ENCODE measurements at places on chromosomes 16 and 17. TPM values are rescaled to one million over a fixed set of nuclear protein-coding genes. Genes with fewer than 3 reads are reported as not detected.
A peak's percentile ranks its signal among the peaks of the same experiment; 100 is the strongest.

DNA sequence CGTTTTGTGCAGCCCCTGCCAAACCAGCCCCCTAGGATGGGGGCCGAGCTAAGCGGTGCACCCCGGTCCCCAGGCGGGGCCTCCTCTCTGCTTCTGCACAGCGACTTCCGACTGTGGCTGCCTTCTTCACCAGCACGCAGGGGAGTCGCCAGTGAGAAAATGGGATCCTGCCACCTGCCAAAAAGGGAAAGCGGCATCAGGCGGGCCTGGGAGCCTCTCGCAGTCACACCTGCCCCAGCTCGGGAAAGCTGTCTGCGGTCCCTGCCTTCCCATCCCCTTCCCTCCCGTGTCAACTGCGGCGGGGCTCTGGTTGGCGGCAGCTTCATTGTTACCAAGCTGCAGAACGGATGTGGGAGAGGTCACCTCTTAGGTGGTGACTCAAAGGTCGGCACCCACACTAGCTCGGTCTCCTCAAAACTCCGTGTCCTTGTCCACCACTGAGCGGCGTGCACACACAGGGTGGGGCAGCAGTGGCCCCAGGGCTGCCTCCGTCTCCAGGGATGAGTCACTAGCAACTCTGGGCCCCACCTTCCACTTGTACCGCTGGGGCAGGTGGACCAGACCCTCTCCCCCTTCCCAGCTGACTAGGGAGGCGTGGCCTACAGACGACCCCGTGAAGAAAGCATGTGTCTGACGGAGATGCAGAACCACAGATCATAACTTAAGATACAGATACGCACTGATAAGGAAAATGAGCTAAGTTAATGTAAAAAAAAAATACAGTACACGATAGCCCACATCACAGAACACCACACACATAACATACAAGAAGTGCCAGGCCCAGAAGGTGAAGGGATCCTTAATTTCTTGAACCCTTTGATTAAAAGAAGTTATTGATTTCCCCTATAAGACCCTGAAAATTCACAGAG lies 1.5 kb upstream of the PCYT2 start:
- no peak for DNase-seq

GRCh38 chr16:81537721-81538561 lies 93.3 kb downstream of the CMIP start:
- no peak for DNase-seq

- DNase-seq = peak; percentile 57
Measured at GRCh38 chr16:84144209-84144858, 643 bp downstream of the HSDL1 start.

ZNF287 gene
- total RNA-seq = 8.9 TPM

DNA sequence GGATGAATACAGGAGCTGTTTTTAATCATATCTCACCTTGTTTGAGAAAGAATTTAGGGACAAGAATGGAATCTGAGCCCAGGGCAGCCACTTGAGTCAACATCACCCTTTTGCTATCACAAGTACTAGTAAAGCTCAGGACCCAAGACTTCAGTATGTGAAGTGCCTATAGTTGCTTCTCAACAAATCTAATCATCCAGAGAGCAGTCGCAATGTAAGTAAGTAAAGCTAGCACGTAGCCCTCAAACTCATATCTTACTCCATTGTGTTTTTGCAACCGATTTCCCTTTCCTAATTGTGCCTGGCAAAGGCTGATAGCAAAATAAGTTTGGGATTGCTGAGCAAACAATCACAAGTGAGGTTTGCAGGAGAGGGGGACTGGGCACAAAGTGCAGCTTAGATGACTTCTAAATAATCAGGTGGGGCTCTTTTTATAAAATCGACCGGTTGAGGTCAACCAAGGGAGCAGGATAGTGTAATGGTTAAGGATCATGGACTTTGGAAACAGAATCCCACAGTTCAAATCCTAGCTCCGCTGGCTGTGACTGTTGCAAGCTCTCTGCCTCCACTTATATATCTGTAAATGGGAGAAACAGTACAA lies 13.0 kb downstream of the TOB1 start:
- no peak for DNase-seq

DNA sequence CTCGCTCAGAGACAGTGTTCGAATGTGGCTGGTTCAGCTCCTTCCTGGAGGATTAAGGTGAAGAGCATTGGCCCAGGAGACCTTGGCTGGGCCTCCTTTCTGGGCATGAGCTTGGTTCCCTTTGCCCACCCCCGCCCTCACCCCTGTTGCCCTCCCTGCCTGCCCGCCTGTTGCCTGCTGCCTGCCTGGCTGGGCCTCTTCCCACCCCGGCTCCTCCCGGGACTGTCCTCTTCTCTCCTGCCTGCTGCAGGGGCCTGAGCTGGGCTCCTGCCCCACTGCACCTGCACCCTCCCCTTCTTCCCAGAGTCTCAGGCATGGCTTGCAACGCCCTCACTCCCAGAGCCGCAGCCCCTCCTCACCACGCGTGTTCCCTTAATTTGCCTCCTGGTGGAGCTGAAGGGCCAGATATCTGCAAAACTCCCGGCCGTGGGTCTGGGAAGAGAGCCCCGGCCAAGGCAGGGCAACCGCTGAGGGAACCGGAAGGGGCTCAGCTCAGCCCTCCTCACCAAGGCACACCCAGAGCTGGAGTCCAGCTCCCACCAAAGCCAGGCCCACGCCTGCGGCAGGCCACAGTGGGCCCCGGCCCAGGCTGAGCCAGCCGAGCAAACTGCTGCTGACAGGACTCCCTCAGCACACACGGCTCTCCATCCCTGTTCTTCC lies 31.2 kb downstream of the MNT start:
- DNase-seq = no peak

WNT9B gene
- total RNA-seq = not detected

SDK2 gene
- 0.35 TPM for total RNA-seq

DNA sequence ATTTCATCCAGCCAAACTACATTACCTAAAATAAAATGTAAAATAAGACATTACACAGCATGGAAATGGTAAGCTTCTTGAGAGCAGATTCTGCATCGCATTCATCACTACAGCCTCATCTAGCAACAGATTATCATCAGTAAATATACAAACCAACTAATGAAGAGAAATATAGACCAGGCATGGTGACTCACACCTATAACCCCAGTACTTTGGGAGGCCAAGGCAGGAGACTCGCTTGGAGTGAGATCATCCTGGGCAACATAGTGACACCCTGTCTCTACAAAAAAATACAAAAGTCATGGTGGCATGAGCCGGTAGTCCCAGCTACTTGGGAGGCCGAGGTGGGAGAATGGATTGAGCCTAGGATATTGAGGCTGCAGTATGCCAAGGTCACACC lies 19.9 kb downstream of the NCBP3 start:
- DNase-seq = no peak

DNA sequence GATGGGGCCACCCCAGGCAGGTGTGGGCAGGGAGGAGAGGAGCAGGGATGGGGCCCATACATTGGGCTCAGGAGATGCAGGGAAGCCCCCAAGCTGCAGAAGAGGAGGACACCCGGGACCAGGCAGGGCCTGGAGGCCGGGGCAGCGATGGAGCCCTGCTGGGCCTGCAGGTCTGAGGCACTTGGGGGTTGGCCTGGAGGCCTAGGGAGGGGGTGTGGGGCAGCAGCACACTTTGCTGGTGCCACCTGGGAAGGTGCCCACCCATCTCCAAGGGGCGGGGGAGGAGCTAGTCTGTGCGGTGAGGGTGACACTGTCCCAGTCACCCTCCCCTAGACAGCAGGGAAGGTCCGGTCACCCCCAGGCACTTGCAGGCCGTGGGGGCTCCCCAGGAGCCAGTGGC lies 6.4 kb upstream of the CCDC57 start:
- no peak for DNase-seq

- DNase-seq = no peak
Measured at GRCh38 chr16:17515421-17516210, 44.9 kb upstream of the XYLT1 start.

DNA sequence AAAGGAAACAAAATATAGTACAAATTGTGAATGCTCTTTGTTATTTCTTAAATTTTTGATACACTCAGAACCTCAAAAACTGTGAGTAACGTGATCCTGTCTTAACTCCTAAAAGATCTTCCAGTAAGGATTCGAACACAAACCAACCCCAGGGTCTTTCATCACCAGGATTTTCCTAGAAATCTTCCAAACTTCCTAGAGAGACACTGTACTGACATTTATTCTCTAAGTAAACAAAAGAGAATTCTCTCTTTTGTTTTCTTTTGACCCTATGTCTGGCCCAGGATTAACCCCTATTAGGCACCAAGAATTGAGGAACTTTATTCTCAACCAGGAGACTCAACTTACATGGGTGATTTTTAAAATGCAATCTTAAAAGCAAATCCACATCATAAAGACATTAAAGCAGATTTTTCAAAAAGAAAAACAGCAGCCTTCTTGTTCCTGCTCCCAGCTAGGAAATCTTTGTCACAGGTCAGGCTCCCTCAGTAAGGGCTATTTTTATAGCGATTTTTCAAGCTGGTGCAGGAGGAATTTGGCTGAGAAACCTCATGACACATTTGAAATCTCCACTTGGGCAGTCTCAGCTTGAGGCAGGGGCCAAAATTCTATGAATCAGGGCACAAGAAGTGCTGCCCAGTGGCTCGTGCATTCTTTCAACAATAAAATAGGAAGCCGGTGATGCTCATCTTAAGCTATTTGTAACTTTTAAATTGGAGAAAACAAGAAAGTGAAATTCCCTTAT lies 6.2 kb upstream of the SMG1 start:
- DNase-seq = no peak

GRCh38 chr16:53832896-53833544 lies 129.1 kb downstream of the FTO start:
- DNase-seq = no peak

ALOX12B gene
- 1.3 TPM for total RNA-seq

GRCh38 chr17:58281511-58282011 lies 826 bp upstream of the MPO start:
- DNase-seq = no peak

DNA sequence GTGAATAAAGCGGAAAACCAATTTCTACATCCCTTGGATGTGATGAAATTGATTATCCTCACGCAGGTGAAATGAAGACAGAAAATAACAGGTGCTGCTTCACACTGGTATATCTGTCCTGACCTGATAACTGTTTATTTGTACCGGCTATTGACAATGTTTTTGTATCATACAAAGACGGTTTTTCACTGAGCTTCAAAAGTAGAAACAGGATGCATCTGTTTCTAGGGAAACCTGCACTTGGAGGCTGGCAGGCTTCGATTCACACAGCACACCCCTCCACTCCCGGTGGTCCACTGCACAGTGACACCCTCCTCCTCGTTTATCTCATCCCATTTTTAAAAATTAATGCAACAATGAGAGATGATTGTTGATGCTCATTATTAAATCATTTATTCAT lies 104.5 kb downstream of the CPPED1 start:
- no peak for DNase-seq

DNA sequence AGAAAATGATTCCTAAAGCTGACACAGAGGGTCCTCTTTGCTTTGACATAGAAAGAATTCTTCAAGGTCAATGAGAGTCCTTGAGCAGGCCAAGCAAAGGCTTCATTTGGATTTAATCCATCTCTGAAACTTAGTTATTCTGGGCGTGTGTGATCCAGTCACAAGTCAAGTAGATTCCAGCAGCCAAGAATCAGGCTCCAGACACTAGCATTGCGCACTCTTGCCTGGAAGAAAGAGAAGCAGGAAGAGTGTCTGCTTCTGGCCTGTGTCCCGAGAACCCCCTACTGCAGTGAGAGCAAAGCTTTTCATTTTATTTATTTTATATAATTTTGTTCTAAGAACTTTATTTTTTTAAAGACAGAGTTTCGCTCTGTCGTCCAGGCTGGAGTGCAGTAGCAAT lies 88.2 kb upstream of the CACNG5 start:
- DNase-seq = no peak

KCNJ12 gene
- total RNA-seq = not detected

- DNase-seq = no peak
Measured at GRCh38 chr16:79573884-79574283, 26.7 kb downstream of the MAF start.

DNA sequence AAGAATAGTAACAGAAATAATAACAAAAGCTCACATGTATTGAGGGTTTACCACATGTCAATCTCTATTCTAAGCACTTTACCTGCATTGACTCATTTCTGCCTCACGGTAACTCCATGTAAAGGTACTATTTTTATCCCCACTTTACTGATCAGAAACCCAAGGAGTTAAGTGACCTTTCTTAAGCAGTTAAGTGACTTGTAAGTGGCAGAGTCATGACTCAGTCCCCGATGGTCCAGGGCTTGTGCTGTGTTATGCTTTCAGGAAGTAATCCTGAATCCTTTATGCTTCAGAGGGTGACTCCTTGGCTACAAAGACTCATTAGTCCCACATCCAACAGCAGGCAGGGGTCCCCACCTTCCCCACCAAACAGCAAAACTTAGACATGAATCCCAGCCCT lies 66.5 kb downstream of the MRM1 start:
- no peak for DNase-seq

KRT39 gene
- total RNA-seq = not detected

DNA sequence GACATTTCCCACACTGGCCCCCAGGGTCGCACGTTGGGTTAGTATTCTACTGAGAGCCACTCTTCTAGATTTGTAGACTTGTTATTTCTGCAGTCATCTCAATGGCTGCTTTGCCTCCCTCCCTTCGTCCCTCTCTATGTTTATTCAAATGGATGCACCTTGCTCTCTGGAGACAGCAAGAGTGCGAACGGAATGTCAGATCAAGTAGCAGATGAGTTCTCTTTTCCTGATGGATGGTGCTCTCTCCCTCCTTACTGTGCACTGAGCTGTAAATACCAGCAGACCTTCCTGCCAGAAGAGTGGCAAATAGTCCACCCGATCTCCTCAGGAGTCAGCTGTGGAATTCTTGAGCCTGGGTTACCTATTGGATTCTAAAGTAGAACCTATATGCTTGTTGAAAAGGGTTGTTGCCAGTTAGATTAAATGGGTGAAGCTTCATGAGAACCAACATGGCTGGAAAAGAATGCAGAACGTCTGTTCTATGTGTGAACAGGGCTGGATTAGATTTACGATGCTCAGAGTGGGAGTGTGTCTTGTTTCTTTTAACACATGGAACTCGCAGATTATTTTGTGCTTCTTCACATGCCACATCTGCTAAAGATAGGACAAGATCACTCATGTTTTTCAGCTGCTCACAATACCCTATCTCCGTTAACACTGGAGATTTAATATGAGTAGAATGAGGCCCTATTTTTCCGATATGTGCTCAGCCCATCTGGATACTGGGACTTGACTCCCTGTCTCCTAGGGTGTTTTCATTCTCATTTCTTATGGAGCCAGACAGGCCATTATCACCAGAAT lies 6.1 kb downstream of the GNAO1 start:
- DNase-seq = no peak

- DNase-seq = no peak
Measured at GRCh38 chr16:57446531-57447185, 527 bp downstream of the CIAPIN1 start.

All from CD8-positive, alpha-beta memory T cell (primary cell).